ENCODE measurements at places on chromosomes 1 and 21.

- no peak for DNase-seq
These were observed 184.9 kb downstream of the ZC3H11B start for GRCh38 chr1:219427989-219428388.

DNA sequence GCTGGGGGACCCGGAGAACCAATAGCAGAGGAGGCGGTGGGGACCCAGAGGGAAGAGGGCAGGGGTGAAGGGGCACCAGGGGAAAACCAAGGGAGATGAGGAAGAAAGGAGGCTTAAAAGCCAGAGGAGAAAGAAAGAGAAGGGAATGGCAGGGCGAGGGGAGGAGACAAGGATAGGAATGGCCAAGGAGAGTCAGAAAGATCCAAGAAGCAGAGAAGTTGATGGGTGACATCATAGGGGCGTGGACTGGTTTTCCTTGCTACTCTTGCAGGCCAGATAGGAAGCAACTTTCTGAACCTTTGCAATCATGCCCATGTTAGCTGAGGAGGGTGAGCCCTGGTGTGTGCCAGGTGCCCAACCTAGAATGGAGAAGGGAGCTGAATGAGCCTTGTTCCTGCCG is 5.4 kb downstream of the NPR1 start:
- no peak for DNase-seq

DNA sequence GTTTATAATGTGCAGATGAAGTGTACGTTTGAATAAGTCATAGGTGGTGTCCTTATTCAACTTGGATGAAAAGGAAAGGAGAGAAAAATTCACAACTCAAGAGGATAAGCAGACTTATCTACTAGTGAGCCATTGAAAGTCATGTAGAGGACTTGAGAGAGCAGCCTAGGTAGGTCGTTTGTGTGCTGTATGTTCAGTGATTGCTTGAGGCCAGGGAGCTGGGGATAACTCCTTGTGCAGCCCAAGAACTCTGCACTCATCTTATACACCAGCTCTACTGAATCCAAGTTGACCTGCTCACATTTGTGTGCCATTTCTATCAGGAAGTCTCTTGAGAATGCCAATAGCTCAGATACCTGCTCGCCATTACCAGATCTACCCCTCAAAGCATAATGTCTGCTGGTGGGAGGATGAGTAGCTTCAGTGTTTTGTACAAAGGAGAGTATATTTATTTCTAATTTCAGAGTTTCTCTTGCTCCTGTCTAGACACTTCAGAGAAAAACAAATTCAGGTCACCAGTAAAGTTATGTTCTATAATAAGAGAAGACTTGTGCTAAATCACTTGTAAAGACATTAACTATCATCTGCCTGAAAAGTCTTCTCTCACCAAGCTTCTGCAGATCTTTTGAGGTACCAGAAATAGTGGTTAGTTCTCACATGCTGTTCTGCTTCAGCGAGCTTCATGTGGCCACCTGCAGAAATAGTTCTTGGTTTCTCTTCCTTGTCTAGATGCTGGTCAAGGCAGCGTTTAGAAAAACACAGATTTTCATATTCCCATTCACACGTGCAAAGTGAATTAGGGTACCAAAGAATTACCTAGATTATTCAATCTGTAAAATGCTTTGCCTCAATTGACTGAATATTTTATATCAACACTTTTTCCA is 10.8 kb downstream of the S1PR1 start:
- no peak for DNase-seq

- no peak for DNase-seq
These were observed 132.9 kb upstream of the RAB4A start for GRCh38 chr1:229138058-229138457.

DNA sequence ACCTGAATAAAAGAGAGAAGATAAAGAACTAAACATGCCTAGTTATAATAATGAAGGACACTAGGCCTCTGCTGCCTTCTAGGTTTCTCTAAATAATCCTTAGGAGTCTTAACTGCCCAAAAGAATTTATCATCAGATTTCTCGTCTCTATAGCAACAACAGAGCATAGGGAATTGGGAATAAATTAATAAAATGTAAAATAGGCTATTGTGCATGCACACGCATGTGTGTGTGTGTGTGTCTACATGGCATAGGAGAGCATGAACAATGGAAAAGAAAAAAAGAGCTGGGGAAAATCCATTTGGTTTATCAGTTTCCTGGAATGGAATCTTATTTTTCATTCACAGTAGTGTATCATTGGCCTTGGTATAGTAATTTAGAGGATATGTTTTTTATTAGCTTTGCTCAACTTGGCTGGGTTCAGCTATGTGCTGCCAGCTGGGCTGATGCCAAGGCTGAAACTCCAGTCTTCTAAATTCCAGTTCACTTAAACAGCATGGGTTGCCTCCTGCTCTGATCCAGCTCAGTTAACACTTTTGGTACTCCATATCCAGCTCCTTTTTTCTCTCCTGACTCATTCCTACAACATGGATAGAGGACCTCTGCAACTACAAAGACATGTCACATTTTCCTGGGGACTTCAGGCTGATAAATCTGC is 80.6 kb upstream of the SLFNL1 start:
- DNase-seq: no peak

GRCh38 chr1:232306269-232306961 is 323.5 kb downstream of the SIPA1L2 start:
- DNase-seq: no peak

- no peak for DNase-seq
These were observed 1.9 kb downstream of the PLCH2 start for GRCh38 chr1:2477791-2478499.

GRCh38 chr21:37532868-37533780 is 166.6 kb downstream of the DYRK1A start:
- DNase-seq: no peak

DNA sequence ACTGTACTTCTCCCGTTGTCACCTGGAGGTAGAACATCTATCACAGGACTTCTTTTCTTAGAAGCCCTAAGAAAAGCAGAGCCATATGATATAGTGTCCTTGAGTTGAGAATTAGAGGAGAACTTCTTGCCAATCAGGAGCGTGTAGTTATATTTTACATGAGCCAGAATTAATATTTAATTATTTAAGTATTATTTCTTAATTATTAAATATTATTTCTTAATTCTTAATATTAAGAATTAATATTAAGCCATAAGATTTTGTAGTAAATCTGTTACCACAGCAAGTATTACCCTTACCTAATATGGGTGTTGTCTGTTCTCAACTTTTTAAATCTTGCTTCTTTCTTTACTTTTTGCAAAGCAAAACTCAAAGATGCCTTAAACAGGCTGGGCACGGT is 10.2 kb upstream of the APCS start:
- DNase-seq: no peak

GRCh38 chr1:7220007-7220406 is 434.8 kb downstream of the CAMTA1 start:
- no peak for DNase-seq

- no peak for DNase-seq
These were observed 2.6 kb downstream of the PFDN2 start for GRCh38 chr1:161115132-161115711.

- DNase-seq: no peak
These were observed 37.9 kb downstream of the TGFB2 start for GRCh38 chr1:218383051-218383450.

DNA sequence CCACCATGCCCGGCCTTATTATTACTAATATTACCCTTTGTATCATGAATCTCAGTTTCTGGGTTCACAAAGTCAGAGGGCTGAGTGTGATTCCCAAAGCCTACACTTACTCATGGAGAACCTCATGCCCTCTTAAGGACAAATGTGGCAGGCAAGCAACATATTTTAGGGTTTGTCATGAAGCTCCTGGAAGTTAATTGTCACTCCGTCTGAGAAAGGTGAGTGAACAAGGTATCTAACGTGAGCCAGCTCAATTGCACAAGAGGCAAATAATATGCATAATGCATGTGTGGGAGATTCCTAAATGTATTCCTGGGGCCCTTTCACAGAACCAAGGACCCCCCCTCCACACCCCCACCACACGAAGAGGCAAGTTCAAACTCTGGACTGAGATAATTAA is 10.1 kb upstream of the TIAM1 start:
- no peak for DNase-seq

GRCh38 chr1:183634429-183635065 is 1.0 kb downstream of the ARPC5 start:
- DNase-seq: no peak

DNA sequence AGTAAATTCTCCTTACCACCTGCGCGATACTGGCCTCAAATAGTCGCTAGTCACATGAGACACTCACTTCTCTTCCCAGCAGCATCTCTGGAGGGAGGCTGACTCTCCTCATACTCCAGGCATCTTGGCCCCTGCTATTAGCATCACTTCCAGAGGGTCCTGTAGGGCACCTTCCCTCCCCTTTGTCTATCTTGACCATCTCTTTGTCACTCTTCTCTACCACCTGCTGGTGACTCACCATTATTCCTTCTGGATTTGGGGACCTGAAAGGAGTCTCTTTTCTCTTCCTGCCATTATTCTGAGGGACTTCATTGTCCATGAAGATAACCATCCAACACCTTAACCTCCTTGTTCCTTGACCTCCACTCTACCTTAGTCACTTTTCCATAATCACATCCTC is 31.7 kb upstream of the GPR37L1 start:
- no peak for DNase-seq

DNA sequence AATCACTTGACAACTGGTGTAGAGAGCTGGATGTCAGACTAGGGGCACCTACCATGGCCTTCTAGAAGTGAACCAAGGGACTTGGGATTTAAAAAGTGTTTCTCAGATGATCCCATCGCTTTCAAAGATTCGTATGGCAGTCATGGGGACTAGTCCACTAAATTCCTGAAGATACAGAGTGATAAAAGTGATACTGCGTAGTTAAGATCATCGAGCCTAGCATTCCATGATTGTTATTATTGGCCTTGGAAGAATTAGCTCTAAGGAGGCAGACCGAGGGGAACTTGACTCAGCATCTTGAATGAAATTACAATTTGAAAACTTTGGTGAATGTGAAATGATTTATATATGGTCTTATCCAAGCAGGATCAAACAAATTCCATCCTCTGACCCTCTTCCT is 1.3 kb upstream of the CHIA start:
- no peak for DNase-seq

DNA sequence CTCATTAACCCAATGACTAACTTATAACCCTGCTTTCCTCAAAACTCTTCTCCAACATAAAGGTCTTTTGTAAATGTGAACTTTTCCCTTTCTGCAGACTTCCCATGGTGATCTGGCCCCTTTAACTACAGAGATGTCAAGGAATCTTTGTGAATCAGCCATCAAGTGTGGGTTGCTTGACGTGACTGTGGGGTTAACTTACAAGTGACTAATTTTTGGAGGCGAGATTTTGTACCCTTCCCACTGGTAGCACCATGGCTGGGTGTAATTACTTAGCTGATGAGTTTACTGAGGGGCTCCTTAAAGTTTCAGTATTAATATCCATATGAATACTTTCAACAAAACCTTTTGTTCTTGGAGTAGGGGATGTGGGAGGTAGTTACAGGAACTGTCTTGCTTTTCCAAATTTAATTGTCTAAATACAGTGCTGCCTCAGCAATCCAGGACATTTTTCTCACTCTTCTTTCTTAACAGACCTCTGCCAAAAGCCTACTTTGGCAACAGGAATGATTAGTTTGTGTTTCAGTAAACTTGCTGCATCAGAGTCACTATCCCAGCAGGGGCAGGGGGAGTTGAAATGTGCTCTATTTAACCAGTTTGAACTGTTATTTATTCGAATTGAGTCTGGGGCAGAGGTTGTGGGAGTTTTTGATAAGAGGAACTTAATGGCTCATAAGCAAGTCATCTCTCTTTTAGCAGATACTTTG is 217.3 kb upstream of the FGGY start:
- DNase-seq: no peak

DNA sequence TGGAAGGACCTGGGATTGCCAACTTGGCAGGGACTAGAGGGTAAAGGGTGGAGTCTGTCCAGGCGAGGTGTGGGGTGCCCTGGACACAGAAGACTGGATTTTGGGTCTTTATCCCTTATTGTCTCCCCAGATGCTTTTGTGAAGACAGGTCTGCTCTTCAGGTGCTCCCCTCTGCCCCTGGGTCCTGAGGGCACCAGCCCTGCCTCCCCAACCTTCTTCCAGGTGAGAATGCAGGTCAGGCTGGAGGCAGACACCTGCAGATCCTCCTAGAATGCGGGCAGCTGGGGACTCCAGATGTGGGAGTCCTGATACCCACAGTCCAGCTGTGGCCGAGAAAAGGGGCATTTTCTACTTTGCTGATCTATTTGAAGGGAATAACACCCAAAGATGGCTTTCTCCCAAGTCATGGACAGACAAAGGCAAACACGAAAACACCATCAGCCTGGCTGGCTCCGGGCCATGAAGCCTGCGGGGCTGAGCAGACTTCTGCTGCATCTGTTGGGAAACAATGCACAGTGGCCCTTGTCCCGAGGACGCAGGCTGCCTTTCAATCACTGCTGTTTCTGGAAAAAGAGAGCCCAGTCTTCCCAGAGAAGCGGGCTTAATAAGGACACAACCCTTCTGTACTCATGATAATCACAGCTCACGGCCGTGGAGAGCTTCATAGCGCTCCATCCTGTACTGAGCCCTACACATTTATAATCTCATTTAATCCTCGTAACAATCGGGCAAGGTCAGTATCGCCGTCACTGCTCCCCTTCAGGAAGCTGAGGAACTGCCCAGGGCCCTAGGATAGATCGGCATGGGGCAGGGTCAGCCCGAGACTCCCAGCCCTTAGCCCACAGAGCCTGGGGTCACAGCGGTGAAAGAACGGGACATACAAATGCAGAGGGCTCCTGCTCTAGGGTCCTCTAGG is 62.0 kb upstream of the ABCG1 start:
- no peak for DNase-seq

DNA sequence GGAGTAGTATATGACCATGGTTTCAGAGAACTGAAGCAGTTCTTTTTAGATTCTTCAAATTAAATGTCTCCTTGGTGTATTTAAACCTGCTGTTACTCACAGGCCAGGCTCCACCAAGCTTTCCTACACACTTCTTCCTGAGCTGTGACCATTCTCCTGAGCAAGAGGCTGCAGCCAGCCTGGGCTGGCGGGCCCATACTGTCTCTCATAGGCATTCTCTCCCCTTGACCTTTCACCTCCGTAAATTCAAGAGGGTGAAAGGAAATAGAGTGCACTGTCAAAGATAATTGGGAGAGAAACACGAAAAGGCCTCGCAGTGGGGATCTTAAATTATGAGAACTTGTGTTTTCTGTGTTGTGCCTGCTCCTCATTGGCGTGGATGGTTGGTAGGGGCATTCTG is 2.3 kb downstream of the ARF1 start:
- DNase-seq: no peak

DNA sequence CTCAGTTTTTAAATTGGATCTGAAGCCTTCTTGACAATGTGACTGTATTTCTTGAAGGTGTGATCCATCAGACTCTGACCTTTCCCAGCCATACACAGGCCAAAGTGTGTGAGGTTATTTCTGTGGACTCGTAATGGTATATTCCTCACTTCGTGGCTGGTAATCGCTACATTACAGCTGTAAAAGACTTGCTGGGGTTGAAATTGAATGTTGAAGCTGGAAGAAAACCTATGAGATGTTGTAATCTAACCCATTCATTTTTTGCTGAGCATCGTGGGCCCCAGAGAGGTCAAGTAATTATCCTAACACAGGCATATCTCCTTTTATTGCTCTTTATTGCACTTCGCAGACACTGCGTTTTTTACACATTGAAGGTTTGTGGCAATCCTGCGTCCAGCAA is 405.6 kb upstream of the ZP4 start:
- DNase-seq: no peak

- no peak for DNase-seq
These were observed 35.9 kb upstream of the ATP5PO start for GRCh38 chr21:33951276-33952178.

GRCh38 chr1:5725406-5725805 is 266.8 kb downstream of the NPHP4 start:
- no peak for DNase-seq
